ENCODE measurements at places on chromosomes 2 and 18.

DNA sequence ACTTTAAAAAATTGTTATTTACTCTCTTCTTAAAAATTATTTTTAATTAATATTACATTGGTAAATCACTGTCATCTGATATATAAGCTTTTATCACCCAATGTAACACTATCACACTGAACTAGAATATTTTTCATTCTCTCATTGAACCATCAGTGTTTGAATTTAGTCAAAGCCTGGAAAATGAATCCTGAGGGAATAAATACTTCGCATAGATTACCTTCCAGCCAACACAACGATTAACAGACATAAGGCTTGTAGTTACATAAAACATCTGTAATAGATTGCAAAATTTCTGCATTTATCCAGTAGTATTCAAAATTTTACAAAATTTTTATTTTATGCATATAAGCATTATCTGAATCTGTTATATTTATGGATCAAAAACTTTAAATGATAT, 314.9 kb downstream of the ERBB4 start:
- DNase-seq, result no peak

DNA sequence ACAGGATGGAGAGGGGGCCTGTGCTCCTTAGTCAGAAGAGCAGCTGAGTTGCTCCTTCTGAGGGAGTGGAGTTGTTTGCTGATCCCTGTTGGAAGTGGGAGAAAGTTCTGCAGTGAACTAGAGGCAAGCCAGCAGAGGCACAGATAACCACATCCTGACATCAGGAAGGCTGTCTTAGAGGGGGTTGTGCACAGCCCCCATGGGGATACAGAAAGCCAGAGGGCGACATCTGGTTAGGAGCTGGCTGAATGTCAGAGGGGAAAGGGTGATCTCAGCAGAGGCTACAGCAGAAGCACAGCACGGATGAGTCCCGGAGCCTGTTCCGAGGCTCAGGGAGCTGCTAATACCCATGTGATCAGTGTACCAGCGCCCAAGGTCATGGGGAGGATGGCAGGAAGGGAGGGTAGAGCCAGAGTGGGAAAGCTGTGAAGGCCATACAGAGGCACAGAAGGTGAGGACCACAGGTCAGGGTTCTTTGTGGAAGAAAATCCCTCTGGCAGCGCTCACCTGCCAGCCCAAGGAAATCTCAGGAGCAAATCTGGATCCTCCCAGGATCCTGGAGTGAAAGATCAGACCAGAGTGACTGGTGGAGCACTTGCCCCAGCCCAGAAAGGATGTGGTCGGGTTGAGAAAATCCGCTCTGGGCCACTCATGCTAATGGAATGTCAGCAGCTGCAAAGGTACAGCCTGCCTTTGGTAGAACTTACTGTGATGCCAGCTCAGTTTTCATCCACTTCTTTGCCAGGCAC, 111.8 kb downstream of the STPG4 start:
- no peak for DNase-seq

GRCh38 chr18:9708057-9708433, at the start of gene RAB31:
Gene RAB31, plus strand, starts transcription at chr18:9708301. Its CDS starts 105 bp downstream, at chr18:9708406.
- no peak for DNase-seq

- no peak for DNase-seq
These were observed 108.1 kb downstream of the XRCC5 start for GRCh38 chr2:216216951-216217903.

GRCh38 chr2:117068371-117068770, 746.1 kb upstream of the DDX18 start:
- no peak for DNase-seq

DNA sequence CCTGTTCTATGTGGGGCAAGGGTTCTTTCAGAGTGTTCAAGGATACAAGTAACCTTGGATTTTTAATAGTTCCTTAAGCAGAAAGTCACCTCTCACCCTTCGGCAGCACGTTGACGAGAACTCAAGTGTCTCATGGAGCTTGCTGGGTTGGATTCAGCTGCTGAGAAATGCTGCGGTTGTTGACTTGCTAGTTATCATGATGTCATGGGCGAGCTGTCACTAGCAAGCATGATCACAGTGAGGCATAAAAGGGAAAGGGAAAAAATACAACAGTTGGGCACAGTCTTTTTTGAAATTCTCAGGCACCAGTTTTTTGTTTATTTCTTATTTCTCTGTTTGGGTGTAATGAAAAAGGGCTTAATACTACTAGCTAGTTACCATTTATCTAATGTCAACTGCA, 53.2 kb downstream of the ADCYAP1 start:
- no peak for DNase-seq

DNA sequence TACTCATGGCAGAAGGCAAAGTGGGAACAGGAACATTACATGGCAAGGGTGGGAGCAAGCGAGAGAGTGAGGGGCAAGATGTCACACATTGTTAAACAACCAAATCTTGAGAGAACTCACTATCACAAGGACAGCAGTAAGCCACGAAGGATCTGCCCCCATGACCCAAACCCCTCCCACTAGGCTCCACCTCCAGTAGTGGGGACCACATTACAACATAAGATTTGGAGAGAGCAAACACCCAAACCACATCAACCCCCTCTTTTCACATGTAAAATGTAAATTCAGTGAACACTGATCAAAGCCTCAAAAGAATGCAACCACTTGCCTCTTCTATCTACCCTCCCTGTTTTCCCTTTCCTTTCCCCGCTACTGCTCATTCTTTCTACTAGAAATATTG, 43.6 kb upstream of the TNP1 start:
- no peak for DNase-seq

GRCh38 chr2:239470151-239470900, 69.5 kb upstream of the HDAC4 start:
- DNase-seq, result no peak

GRCh38 chr2:79250656-79251055, 91.1 kb upstream of the REG3A start:
- no peak for DNase-seq

DNA sequence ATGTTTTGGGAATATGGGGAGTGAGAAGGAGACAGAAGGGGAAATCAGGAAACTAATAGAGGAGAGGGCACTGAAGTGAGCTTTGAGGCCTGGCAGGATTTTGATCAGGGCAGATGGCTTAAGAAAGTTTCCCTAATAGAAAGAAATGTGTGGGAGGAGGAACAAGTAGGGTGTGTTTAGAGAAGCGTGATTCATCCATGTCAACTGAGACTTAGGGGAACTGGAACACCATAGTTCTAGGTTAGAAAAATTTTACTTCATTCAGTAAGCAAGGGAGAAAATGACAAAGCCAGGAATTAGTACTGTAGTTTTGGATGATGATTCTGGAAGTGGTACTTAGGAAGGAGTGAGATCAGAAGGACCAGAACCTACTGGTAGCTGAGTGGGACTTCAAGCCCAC, 296.0 kb downstream of the PLCL1 start:
- DNase-seq, result no peak

DNA sequence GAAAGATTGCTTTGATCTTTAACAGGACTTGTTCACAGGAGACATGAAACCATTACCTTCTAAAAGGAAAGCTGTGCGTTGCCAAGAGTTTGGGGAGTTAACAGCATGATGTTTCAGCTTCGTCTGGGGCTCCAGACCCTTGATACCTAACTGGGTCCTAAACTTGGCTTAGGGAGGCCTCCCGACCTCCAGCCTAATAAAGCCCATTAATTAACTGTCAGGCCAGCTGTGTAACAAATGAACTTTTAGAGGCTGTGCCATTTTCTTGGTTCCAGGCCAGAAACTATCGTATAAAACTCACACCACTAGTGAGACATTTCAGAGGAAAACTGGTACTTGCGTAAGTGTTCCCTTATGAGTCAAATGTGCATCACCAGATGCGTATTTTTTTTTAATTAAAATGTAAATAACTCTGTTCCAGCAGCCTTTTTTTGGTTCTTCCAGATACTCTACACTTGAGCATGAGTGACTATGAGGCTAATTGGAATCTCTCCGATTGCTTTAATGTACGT, 236.5 kb downstream of the BCL2 start:
- DNase-seq, result no peak

- no peak for DNase-seq
These were observed 156.9 kb downstream of the GRB14 start for GRCh38 chr2:164464376-164464775.

DNA sequence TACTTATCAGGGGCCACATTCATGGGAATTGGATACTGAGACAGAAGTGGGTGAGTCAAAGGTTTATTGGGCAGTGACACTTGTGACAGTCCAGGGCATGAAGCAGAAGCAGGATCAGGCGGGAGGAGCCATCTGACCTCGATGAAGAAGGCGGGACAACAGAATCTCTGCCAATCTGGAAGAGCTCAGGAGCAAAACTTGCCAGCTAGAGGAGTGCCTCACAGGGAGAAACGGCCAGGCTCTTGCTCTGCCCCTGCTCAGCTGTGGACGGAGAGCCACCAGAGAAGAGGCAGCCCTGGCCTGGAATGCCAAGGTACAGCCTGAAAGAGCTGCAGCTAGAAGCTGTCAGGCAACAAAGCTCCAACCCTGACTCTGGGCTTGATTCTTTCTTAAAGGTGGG, 16.9 kb downstream of the DAW1 start:
- no peak for DNase-seq

DNA sequence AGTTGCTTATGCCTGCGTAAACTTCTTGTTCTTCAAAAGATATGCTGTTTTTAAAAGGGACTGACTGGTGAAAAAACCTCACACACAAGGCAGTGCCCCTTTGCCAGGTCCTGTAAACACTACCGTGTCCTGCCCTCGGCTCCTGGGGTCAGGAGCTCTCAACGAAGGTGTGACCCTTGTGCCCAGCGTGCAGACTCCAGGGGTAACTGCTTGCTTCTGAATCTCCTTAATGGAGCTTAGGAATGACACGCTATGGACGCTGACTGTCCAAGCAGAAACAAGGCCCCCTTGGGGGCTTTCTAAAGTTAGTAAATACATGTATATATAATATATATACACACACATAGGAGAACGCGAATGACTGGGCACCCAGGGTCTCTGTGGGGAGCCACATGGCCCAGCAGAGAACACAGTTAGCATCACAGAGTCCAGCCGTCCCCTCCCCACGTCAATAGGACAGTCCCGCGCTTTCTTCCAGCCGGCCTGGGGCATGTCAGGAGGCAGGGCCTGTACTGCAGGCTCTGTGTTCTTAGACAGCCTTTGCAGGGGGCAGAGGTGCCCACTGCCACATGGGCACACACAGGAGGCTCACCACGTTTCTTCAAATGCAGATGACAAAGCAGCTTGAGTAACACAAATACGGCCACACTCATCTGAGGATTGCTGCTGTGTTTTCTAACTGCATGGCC, 96.1 kb downstream of the HDAC4 start:
- DNase-seq, result no peak

DNA sequence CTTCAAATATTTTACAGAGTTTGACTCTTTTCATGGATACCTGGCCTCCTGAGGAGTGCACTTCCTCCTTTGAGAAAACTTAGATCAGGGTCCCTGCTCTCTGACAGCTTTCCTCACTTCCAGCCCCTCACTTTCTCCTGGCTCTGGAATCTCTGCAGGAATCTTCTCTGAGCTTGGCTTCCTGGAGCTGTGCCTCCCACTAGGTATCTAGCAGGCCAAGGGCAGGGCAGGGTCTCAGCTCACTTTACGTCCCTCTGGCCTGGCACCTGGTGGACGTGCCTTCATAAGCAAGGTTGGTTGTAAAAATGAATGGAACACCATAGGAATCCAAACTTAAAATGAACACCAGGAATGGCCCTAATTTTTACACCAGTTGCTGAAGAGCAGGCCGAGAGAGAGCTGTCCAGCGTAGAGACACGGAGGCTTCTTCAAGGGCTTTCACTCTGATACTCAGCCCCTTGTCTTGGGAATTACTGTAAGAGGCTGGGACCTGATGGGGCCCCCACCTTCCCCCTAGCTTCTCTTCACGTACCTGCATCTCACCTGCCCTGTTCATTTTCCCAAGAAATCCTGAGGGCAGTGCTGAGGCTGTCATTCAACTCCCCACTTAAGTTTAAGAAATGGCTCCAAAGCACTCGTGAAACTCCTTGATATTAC, 426.9 kb upstream of the ID2 start:
- no peak for DNase-seq

DNA sequence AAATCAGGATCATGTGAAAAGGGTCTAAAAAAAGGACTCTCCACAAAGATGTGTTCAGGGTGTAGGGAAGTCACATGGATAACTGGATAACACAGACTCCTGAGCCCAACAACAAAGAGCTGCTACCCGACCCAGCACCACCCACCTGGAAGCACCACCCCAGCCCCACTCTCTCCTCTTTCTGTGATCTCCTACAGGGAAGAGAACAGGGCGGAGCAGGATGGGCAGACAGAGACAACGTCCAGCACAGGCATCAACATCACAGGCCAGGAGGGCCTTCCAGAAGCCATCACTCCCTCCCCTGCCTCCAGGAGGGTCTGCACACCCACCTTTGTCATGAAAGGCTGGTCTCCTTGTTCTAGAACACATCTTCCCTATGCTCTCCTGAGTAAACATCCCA, 1.3 kb upstream of the CIB4 start:
- no peak for DNase-seq

DNA sequence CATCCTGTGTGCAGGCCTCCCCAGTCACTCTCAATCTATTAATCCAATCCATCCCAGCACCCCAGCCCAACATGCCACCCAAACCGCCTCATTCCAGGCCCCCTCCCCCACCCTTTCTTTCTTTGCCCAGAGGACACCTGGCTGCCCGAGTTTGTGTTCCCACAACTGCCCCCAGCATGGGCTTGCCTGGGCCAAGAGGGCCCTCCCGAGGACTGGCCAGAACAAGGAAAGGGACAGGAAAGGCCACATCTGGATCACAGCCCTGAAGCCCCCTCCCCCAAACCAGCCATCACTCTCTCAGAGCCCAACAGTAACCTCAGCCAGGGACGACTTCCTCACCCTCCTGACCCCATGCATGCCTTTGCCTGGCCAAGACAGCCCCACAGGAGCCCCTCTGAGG, 1.2 kb downstream of the TNS1 start:
- no peak for DNase-seq

- DNase-seq, result no peak
These were observed 15.1 kb downstream of the CLIP4 start for GRCh38 chr2:29130295-29130694.

DNA sequence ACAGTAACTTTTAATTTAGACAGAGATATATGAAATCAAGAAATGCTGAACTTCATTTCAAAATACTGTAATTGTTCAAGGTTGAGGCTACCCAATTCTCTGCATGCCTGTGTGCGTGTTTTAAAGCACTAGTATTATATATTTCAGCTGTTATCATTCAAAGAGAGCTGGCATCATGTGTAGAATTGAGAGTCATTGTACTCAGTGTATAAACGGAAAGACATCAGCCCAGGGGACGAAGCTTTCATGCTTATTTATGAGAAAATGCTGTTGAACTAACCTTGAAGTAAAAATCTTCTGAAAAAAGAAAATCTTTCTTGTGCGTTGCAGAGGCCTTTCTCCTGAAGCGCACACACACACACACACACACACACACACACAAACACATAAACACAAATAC, 48.4 kb downstream of the MYCN start:
- DNase-seq, result no peak
